ENCODE measurements at places on chromosomes 4 and X.

DNA sequence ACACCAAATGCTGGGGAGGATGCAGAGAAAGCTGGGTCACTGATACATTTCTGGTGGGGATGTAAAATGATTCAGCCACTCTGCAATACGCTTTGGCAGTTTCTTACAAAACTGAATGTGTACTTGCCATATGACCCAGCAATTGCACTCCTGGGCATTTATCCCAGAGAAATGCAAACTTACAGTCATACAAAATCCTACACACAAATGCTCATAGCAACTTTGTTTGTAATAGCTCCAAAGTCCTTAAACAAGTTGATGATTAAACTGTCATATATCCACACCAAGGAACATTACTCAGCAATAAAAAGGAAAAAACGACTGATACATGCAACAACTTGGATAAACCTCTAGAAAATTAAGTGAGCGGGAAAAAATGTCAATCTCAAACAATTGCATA, 12.3 kb downstream of the MID1 start:
- no peak for DNase-seq

- no peak for DNase-seq
Measured at GRCh38 chr4:26992657-26993361, 132.2 kb downstream of the STIM2 start.

DNA sequence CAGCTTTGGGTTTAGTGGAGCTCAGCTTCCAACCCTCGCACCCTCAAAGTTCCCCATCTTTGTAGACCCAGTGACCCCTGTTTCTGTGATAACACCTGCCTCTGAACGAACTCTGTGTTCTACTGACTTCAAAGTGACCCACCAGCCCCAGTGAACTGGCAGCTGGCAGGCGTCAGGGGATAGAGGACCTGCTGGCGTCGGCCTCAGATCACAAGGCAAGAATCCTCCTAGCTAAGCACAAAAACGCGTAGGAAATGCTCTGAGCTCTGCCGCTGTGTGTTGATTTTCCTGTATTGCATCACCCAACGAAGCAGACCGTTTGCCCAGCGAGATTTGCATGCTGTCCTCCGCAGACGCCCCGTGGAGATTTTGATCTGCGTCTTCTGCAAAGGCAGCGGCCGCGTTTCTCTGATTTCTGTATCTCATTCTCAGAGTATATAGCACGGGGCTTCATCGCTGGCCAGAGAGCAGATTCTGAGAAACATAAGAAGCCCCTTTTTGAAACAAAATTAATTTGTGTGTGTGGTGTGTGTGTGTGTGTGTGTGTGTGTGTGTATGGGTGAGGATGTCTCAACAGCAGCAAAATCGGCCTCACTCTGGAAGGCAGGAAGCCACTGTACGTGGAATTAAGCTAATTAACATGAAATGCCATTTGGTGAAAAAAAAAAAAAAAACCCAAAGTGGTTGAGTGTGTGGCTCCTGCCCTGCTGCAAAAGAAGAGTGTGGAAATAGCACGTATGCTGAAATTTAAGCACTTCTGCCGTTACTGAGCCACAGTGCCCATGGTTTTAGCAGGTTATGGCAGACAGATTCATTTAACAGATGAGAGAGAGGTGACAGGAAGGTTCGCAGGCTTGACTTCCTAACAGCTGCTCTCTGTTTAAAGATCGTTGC, 29.2 kb upstream of the ASMTL start:
- no peak for DNase-seq

DNA sequence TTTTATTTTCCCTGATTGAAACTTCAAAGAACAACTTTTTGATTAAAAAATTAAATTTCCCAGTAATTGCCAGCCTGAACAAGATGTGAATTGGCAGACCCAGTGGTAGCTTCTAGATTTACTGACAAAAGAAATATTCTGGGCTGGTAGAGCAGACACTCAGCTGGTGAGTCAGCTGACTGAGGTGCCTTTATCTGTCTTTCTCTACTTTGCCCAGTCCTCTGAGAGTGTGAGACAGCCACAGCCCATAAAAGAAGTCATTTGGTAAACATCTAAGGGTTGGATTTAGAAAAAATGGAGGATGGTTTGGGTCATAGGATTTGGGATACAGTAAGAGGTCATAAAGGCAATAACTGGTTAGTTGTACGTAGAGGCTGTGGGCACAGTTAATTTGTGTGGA, 54.5 kb downstream of the CCSER1 start:
- DNase-seq, result no peak

DNA sequence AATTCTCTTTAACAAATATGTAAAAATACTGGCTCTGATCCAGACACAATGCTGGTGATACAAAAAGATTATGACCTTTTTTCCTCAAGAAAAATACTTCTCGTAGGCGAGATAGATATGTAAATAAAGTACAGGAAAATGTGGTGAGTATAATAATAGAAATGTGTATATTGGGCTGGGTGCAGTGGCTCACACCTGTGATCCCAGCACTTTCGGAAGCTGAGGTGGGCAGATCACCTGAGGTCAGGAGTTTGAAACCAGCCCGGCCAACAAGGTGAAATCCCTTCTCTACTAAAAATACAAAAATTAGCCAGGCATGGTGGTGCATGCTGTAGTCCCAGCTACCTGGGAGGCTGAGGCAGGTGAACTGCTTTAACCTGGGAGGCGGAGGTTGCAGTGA, 55.0 kb downstream of the MRPL1 start:
- DNase-seq, result no peak

DNA sequence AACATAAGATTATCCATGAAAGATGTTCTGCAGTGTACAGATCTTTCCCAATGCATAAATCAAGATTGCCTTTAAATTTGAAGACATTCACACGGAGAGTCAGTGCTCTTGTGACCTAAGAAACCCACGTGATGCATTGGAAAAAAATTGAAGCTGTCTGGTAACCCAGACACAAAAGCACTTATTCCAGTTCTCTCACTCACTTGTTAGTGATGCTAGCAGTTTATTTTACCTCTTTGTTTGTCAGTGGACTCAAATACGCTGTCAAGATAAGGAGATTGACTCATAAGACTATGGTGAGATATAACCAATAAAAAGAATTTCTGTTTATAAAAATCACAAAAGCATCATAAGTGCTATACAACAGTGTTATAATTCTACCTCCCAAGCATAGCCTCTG, 245.8 kb upstream of the SMIM31 start:
- DNase-seq, result no peak

All from forelimb muscle (tissue), 1 donor.